ENCODE measurements at places on chromosomes 2 and 18. TPM values are rescaled to one million over a fixed set of nuclear protein-coding genes. Genes with fewer than 3 reads are reported as not detected.
A peak's percentile ranks its signal among the peaks of the same experiment; 100 is the strongest.

Gene PIEZO2
- 0.12 TPM for total RNA-seq

Gene C1QL2
- not detected for total RNA-seq

- no peak overlapping the region for H3K4me3 ChIP-seq
- DNase-seq = no peak
- H3K36me3 ChIP-seq = no peaks in the 10 kb centered on the region
- no peak overlapping the region for H3K27ac ChIP-seq
- peaks cover 8% of the 10 kb centered on the region for H3K4me1 ChIP-seq
Measured at GRCh38 chr2:239910851-239911640, 114.1 kb downstream of the NDUFA10 start.

DNA sequence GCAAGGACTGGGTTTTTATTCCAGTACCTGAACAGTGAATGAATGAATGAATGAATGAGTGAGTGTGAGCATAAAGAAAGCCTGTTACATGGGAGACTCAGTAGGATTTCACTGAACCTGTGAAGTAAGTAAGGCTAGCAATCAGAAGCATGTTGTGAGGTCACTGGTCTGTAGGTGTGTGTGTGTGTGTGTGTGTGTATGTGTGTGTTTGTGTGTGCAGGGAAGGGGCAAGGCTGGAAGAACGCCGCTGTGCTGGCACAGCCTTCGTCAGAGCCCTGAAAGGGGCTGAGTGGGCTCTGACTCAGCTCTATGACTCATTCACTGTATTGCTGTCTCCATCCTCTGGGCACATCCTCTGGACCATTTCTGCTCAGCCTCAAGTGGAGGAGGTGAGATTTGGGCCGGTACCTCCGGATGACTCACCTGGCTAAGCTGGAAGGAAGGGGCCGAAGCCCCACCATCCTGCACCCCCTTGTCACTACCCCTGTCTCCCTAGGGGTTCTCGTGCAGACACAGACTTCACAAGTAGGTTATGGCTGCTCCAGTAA, 51.4 kb upstream of the MRPL33 start:
- no peak overlapping the region for H3K4me3 ChIP-seq
- no peaks in the 10 kb centered on the region for H3K36me3 ChIP-seq
- peak overlapping the region; percentile 62 for H3K27ac ChIP-seq
- no peaks in the 10 kb centered on the region for H3K27me3 ChIP-seq
- DNase-seq = no peak
- peaks cover 9% of the 10 kb centered on the region for H3K4me1 ChIP-seq

DNA sequence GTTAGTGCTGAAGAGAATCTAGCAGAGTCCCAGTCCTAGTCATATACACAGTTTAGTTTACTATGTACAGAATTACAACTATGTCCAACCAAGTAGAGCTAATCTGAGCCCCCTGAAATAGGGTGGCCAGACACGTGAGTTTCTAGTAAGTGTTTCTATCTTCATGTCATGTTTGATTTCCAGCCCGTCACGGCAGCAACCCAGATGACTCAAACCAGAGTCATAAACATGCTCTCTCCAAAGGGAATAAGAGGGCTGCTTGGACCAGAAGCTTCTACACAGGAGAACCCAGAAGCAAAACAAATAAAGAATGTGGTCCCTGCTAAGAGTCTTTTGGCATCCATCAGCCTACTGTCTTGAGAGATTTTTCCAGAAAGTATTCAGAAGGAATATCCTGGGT, 64.9 kb upstream of the WIPF1 start:
- no peaks in the 10 kb centered on the region for H3K36me3 ChIP-seq
- H3K4me1 ChIP-seq = peaks cover 68% of the 10 kb centered on the region
- H3K27ac ChIP-seq = no peak overlapping the region
- no peak overlapping the region for H3K4me3 ChIP-seq

Measured in heart left ventricle (tissue), 16 donors.